ENCODE measurements at places on chromosomes 5 and 9.

- DNase-seq: no peak
These were observed 13.2 kb downstream of the GPSM1 start for GRCh38 chr9:136340356-136341041.

DNA sequence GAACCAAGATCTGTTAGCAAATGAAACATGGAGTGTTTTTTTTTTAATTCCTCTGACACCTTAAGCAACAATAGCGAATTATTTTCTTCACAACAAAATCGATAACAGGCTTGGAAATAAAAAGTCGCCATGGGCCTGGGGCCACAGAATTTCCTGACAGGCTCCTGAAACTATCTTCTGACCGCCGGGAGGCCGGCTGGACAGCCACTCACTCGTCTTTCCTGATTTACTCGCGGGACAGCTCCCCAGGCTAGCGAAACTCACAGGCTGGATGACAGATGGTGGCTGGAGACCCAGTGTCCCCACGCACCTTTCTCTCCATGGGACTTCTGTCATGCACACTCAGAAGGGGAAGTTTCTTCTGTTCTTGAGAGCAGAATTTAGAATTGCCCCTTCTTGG is 143.3 kb upstream of the IRX2 start:
- no peak for DNase-seq

DNA sequence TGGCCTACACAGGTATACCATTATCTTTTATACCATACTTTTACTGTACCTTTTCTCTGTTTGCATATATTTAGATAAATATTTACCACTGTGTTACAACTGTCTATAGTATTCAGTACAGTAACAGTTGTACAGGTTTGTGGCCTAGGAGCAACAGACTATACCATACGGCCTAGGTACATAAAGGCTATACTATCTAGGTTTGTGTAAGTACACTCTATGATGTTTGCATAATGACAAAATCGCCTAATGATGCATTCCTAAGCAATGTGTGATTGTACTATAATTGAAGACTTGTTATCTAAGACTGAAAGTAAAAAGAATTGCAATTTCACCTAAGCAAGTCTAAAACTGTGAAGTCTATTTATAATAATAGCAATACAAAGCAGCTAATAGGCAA is 3.9 kb downstream of the C9orf72 start:
- peak; percentile 2 for DNase-seq

- peak; percentile 65 for DNase-seq
These were observed 495 bp downstream of the OSTF1 start for GRCh38 chr9:75088646-75089372.

DNA sequence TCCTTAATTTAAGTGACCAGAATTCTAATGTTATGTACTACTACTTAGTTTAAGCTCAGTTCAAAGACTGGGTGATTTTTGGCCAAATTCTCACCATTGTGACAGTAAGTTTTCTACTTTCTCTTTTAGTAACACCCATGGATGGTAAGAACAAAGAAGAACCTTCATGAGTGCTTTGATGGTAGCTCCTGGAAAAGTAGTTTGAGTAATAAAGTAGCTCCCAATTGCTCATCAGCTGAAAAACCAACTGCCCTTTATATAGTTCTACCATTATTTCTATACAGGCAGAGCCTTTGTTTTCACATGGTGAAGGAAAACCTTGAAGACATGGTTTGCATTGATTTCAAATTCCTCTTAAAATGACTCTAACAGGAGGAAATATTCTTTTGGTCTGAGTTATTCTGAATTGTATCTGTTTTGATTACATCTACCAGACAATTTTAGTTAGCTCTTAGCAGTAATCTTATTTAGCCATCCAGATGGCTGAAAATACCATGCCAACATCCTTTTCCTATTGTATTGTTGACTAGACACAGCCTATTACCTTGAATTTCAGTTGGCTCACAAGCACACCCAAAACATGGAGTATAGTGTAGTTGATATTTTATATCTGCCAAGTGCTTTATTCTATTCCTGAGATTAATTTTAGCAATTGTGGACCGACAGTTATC is 23.7 kb upstream of the STARD4 start:
- DNase-seq: no peak

- no peak for DNase-seq
These were observed 5.4 kb upstream of the LCN15 start for GRCh38 chr9:136769710-136770191.

DNA sequence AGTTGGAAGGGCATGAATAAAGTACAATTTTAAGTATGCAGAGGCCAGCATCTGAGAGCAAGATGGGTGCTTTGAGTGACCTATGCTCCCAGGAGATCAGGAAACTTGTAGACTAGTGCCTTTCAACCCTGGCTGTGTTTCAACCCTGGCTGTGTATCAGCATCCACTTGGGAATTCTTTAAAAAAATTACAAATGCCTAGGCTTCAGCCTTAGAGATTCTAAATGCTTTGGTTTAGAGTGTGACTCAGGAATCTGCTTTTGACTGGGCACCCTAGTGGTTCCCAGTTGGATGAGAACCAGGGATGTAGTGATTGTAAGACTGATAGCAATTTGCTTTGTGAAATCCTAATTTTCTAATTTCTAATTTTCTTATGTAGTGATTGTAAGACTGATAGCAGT is 65.6 kb downstream of the RALGPS1 start:
- no peak for DNase-seq

- peak; percentile 27 for DNase-seq
These were observed 651.3 kb upstream of the MEF2C start for GRCh38 chr5:89534331-89534730.

DNA sequence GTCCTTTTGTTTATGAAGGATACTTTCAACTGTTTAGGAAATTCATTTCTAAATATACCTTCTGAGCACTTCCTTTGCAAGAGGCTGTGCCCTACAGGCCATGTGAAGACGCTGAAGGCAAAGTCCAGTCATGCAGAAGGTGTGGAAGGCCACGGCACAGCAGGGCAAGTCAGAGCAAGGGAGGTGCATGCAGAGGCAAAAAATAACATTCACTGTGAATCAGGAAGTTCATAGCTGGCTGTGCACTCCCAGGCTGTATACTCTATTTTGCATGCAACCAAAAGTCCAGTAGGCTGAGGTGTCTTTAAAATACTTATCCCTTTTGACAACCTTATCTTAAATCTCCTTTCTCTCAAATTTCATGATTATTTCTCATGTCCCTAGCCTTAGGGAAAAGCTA is 50.3 kb downstream of the GNAQ start:
- DNase-seq: peak; percentile 17

- no peak for DNase-seq
These were observed 7.2 kb downstream of the CDC37L1 start for GRCh38 chr9:4686584-4686983.

GRCh38 chr5:177089127-177089526 is 2.4 kb downstream of the FGFR4 start:
- DNase-seq: no peak

GRCh38 chr5:14250748-14251701 is 107.9 kb downstream of the TRIO start:
- no peak for DNase-seq

DNA sequence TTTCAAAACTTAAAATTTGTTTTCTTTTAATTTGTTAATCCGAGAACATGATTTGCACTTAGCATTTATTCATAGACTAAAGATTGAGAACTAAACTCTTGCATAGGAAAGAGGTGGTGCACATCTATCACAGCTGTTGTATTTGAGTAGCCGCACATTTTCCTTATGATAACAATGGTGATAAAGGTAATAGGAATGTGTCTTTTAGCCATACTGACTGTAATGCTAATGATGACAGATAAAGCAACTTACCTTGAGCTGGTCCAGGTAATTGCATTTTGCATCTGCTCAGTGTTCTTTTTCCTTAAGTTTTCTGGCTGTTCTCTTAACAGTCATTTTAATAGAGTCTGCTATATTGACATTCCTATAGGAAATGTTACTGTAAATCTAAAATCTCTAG is 19.0 kb downstream of the PHAX start:
- DNase-seq: peak; percentile 32

- DNase-seq: no peak
These were observed 39.4 kb downstream of the MRPL36 start for GRCh38 chr5:1760231-1760630.

DNA sequence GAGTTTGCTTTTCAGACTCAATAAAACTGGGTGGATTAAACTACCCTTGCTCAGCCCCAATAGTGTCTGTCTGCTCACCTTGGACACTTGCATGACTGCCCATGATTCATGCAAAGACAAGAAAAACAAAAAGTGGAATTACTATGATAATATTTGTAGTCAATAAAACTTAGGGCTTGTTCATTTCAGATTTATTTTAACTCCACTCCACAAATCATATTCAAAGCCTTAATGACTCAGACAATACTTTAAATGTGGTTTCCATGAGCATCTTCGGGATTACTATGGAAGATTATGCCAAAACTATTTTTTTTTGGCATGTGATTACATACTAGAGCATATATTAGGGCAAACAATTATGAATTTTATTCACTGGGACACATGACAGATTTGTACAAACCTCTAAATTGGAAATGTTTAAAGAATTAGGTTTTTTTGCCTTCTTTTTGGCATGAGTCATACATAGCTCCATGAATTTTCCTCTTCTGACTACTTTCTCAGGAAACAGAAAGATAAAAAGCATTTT is 468.9 kb downstream of the ACTL7B start:
- DNase-seq: peak; percentile 85

- DNase-seq: peak; percentile 63
These were observed 29.7 kb downstream of the GTF3C4 start for GRCh38 chr9:132699956-132700355.

DNA sequence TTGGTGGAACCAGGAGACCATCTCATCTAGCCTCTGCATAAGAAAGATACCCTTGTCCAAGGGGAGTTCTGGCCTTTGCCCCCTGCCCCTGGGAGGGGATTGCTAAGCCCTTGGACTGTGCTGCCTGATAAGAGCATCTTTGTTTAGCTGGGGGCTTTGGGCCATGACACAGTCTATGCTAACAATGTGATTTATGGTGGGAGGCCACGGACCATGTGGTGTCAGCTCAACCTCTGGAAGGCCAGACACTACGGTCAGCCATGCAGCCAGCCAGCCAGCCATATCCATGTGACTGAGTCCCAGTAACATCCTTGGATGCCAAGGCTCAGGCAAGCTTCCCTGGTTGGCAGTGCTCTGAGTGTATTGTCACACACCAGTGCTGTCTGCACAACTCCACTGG is 244.4 kb downstream of the FSTL4 start:
- no peak for DNase-seq

DNA sequence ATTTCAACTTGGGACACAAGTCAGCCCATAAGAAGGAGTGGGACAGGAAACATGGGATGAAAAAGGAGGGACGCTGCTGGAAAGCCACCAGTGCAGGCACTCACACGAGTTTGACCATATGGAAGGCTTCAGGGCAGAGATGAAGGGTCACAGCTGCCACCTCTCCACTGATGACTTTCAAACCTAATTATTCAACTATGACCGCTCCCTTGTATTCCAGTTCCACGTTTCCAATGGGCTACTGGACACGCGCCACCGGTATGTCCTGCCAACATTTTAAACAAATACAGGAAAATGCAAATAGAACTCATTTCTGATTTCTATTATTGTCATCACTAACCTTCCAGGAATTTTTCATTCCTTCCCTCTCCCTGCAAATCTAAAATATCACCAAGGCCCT is 134.7 kb downstream of the SLC1A3 start:
- DNase-seq: peak; percentile 21

DNA sequence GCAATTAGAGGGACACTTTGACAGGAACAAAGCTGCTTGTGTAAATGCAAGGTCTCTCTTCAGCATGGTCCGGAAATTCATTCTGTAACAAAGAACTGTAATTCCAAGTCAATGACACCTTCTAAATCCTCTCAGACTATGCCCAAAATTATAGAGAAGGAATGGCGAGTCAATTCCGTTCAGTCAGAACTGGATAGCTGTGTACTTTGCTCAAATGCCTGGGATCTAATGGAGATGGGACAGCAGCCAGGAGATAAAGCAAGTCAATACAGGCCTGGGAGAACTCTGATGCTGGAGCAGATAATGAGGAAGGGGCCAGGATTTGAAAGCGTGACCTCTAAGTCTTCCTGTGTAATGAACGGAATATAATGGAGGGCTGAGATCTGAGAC is 96.4 kb upstream of the SPRY4 start:
- DNase-seq: no peak

GRCh38 chr5:2886531-2886930 is 135.1 kb upstream of the IRX2 start:
- DNase-seq: no peak

DNA sequence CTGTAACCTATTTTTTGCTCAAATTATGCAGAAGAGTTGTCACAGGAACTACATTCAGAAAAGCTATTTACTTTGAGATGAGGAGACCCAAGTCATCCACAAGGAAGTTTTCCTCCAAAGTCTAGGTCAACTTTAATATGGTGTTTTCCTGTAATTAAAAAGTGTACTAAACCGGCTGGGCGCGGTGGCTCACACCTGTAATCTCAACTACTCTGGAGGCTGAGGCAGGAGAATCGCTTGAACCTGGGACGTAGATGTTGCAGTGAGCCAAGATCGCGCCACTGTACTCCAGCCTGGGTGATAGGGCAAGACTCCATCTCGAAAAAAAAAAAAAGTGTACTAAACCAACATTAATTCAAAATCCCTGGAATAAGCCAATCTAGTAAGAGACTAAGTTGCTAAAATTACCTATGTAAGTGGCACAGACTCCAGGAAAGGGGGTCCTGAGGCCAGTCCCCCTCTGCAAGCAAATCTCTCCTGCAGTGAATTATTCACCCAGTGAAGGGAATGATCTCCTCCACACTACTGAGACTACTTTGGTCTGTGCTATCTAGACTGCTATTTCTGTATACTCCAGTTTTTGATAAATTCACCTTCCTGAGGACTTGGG is 38.9 kb downstream of the FNBP1 start:
- no peak for DNase-seq

- no peak for DNase-seq
These were observed 10.1 kb downstream of the PLIN2 start for GRCh38 chr9:19117039-19117716.

- no peak for DNase-seq
These were observed 288.5 kb upstream of the TUT7 start for GRCh38 chr9:86642721-86643120.

GRCh38 chr5:175922192-175922885 is 45.8 kb downstream of the THOC3 start:
- DNase-seq: peak; percentile 96

DNA sequence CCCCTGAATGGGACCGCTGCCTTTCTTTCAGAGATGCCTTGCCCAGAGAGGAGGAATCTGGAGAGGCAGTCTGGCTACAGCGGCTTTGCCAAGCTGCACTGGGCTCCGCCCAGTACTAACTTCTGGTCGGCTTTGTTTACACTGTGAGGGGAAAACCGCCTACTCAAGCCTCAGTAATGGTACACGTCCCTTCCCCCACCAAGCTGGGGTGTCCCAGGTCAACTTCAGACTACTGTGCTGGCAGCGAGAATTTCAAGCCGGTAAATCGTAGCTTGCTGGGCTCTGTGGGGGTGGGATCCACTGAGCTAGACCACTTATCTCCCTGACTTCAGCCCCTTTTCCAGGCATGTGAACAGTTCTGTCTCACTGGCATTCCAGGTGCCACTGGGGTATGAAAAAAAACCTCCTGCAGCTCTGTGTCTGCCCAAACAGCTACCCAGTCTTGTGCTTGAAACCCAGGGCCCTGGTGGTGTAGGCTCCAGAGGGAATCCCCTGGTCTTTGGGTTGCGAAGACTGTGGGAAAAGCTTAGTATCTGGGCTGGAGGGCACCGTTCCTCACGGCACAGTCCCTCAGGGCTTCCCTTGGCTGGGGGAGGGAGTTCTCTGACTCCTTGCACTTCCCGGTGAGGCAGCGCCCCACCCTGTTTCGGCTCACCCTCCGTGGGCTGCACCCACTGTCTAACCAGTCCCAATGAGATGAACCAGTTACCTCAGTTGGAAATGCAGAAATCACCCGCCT is 171.2 kb downstream of the CWC27 start:
- DNase-seq: peak; percentile 79
